ENCODE measurements at places on chromosomes 6 and 20.

GRCh38 chr6:41463062-41463930 is 82.9 kb upstream of the FOXP4 start:
- DNase-seq, result no peak

- no peak for DNase-seq
Observed at GRCh38 chr6:43271103-43271815, 26.8 kb upstream of the SLC22A7 start.

DNA sequence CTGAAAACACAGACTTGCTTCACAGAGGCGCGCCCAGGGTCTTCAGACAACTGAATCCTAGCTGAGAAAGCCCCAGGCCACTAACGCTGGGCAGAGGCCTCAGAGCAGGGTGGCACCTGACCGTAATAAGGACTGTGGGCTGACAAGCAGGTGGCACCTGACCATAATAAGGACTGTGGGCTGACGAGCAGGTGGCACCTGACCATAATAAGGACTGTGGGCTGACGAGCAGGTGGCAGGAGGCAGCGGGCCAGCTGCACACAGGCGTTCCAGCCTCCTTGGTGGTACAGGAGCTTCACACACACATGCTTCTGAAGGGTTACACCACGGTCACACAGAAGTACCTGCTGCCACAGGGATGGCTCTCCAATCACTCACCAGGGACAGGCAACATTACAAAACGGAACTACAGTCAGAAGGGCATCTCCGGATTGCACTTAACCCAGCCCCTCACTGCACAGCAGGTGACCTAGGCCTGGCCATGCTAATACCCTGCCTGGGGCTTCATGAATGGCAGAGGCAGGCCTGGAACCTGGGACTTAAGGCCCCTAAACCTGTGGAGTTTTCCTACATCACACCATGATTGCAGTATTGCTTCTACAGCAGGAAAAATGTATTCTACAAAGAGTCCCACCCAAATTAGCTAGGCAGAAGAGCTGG is 50.8 kb downstream of the PSMG4 start:
- DNase-seq, result no peak

DNA sequence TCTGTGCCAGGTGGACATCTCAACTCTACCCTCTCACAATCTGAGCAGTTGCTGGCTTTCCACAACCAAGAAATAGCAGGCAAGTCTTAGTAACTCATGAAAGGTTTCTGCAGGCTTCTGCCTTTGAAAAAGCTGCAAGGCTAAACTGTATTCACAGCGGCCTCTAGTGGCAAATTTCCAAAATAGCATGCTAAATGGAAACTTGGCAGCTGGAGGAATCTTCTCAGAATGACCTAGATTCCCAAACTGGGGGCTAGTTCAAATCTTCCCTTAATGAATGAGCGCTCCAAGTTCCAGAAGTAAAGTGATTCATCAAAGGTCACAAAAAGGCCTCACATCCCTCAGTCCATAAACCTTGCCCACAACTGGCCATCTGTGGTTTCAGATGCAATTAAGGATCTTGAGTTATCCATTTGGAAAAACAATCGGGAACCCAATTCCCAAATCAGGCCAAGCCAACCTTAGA is 11.9 kb upstream of the CPNE5 start:
- peak; percentile 6 for DNase-seq

DNA sequence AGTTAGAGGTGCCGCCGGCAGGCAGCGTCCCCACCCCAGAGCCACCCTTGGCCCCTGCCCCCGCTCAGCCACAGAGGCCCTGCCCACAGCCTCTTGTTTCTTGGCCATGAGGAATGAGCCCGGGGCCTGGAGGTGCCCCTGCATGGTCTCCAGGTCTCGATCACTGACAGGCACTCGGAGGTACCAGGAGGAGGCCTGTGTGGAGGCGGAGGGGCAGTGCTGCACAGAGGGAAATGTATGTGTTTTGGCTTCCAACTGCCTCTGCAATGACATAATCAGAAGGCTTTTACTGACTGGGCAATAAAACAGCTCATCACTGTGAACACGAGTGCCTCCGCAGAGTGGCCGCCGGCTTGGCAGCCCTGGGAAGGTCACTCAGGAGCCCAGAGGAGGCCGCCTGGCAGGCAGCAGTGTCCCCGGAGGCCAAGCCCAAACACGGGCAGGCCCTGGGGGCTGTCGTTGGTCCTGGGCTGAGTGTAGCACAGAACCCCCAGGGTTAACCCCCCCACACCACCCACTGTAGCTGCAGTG is 61.1 kb upstream of the GATA5 start:
- no peak for DNase-seq

- DNase-seq, result no peak
Observed at GRCh38 chr20:29740951-29741593, 1516.4 kb upstream of the DEFB115 start.

DNA sequence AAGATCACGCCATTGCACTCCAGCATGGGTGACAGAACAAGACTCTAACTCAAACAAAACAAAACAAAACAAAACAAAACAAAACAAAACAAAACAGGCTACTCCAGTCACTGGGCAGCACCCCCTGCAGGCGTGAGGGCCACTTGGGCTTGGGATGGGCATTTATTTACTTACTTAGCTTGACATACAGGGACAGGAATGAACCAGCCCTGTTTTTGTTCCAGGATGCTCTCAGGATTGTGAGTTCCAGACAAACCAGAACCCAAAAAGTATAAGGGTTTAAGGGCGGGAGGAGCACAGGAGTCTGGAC is 4.0 kb upstream of the PTPN1 start:
- DNase-seq, result no peak

DNA sequence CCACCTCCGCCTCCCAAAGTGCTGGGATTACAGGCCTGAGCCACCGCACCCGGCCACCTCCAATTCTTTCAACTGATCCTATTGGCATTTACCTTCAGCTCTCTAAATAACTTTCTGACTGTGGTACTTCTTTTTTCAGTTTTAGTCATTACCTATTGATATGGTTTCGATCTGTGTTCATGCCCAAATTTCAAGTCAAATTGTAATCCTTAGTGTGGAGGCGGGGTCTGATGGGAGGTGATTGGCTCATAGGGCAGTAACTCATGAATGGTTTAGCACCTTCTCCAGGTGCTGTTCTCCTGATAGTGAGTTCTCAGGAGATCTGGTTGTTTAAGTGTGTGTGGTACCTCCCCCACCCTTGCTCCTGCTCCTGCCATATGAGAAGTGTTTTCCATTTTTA is 140.9 kb downstream of the LPA start:
- peak; percentile 7 for DNase-seq

DNA sequence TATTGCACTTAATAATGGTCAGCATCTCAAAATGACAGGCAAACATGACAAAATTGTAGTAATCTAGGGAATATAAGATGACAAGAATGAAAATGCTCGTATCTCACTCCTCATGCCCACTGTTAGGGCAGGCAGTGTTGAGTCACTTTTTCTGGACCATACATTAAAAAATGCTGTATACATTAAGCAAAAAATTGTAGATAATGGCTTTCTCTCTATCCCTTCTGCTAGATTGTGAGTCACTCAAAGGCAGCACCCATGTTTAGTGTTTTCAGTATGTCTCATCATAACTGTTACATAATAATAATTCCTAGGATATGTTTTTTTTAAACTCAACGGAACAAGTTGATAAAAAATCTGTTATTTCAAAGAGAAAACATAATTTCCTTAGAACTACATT is 199.3 kb downstream of the TENT5A start:
- DNase-seq, result no peak

Measured in stimulated activated naive CD4-positive, alpha-beta T cell treated with Interleukin-2 at 50 U/mL for 16 hours (primary cell).